Stomach (tissue), 19 donors: ENCODE measurements at places on chromosomes 5 and 9. TPM values are rescaled to one million over a fixed set of nuclear protein-coding genes. Genes with fewer than 3 reads are reported as not detected.

DNA sequence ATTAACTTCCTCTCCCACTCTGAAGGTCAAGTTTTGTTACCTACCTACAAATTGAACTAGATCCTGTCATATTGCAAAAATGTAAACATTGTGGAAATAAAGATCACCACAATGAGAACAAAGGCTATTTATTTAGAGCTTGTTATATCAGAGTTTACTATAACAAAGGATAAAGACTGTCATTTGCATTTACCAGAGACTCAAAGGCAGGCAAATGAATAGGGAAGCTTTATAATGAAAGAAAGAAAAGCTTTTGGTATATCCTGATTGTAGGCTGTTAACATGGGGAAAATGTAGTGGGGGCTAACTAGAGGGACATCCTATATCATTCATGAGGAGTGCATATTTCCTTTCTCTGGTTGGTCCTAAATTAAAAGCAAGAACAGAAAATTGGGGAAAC lies 403.5 kb upstream of the TYRP1 start:
- no peaks in the 10 kb centered on the region for H3K36me3 ChIP-seq
- DNase-seq, result no peak
- no peak overlapping the region for H3K27ac ChIP-seq
- H3K27me3 ChIP-seq, result no peaks in the 10 kb centered on the region
- H3K4me1 ChIP-seq, result no peaks in the 10 kb centered on the region

DNA sequence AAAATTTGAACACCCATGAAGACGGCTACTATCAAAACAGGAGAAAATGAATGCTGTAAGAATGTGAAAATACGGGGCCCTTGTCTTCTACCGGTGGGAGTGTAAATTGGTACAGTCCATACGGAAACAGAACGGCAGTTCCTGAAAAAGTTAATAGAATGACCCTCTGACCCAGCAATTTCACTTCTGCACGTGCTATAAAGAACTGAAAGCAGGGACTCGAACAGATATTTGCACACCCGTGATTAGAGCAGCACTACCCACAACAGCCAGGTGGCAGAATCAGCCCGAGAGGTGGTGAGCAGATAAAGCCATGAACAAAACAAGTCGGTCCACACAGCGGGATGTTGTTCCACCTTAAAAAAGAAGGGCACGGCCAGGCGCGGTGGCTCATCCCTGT lies 22.6 kb upstream of the SLC12A7 start:
- H3K36me3 ChIP-seq, result no peaks in the 10 kb centered on the region
- H3K4me3 ChIP-seq, result no peak overlapping the region
- H3K27me3 ChIP-seq, result no peaks in the 10 kb centered on the region
- peak overlapping the region; percentile 87 for H3K27ac ChIP-seq
- H3K4me1 ChIP-seq, result peaks cover 44% of the 10 kb centered on the region

DNA sequence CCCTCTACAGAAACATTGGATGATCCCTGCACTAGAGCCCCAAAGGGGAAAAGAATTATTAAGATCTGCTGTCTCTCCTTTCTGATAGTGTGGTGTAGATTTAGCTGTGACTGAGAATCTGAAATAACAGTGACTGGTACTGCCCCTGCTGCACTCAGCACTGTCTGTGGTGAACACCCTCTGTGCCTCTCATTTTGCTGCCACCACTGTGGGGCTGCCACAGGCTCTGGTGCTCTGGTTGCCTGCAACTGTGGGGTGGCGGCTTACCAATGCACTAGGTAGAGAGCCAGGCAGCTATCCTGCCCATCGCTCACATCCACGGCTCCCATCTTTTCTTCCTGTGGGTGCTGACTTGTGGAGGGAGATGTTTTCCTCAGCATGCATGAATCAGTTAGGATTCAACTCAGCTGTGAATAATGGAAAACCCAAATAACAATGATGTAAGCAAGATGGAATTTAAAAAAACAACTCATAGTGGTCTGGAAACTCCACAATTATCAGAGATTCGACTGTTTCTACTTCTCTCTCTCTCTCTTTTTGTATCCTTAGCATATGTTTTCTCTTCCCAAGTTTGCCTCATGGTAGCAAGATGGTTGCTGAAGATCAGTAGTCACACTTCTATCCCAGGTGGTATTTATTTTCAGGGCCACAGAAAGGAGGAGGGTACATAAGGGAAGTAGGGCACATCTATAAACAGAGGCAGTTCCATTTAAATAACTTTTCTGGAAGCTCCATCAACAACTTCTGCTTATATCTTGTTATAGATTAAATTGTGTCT lies 99.8 kb upstream of the DAP start:
- H3K4me3 ChIP-seq, result no peak overlapping the region
- DNase-seq, result no peak
- no peak overlapping the region for H3K27ac ChIP-seq
- no peaks in the 10 kb centered on the region for H3K4me1 ChIP-seq

DNA sequence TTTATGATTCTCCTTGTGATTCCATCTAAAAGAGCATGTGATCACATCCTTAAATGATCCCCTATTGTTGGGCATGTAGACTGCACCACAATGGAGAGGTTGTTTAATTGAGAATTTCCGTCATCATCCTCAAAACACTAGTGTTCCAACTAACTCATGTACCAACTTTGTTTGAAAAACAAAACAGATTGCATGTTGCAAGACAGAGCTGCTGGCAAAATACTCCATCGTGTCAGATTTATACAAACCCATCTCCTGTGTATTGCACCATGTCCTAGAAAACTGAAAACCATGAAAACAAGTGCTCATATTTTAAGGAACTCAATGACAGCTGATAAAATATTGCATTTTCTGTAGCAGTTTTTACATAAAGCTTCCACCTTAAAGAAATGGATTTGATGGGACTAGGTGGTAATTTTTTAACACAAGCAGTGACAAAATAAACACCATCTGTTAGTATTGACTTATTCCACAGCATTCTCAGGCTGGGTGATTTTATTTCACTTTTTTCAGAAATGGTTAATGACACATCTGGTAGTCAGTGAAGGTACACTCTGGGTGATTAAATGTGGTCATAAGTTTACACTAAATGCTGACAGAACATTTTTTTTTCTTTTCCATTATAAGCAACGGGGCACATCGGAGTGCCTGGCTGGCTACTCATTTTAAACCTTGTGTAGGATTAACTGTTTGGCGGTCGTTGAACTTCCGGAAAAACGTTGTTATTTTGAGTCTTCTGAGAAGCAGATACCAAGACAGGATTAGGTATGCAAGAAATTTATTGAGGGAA lies 602.9 kb upstream of the WWC1 start:
- H3K4me1 ChIP-seq, result no peaks in the 10 kb centered on the region
- no peaks in the 10 kb centered on the region for H3K36me3 ChIP-seq
- H3K27me3 ChIP-seq, result no peaks in the 10 kb centered on the region
- H3K4me3 ChIP-seq, result no peak overlapping the region
- peak; percentile 13 for DNase-seq

GRCh38 chr5:121937762-121938161 lies 24.0 kb upstream of the SRFBP1 start:
- no peak overlapping the region for H3K27ac ChIP-seq
- no peaks in the 10 kb centered on the region for H3K4me1 ChIP-seq
- no peaks in the 10 kb centered on the region for H3K36me3 ChIP-seq
- DNase-seq, result no peak

The BRD3 gene
- total RNA-seq, result 27.4 TPM
